ENCODE measurements at places on chromosomes 2 and 18. TPM values are rescaled to one million over a fixed set of nuclear protein-coding genes. Genes with fewer than 3 reads are reported as not detected.

Gene TOGARAM2
- total RNA-seq, result not detected

GRCh38 chr2:16194530-16194929, 254.2 kb downstream of the MYCN start:
- H3K36me3 ChIP-seq, result no peaks in the 10 kb centered on the region
- no peak for DNase-seq
- H3K27ac ChIP-seq, result no peak overlapping the region
- H3K4me1 ChIP-seq, result no peaks in the 10 kb centered on the region
- H3K4me3 ChIP-seq, result no peak overlapping the region

Gene FRZB
- 5.1 TPM for total RNA-seq

DNA sequence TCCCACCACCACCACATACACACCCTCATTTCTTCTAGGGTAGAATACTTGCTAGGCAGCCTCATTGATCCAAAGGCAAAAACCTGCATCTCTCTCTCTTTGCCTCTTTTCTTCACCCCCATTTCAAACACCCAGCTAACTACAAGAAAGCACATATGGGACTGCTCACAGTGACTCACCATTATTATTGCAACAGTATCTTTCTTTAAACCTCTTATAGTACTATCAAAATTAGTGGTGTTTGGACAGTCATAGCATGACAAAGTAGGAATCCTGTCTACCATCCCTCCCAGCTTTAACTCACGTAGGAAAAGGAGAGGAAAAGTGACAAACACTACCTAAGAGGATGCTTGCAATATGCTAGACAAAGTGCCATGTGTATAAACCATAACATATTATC, 422.5 kb upstream of the CRIM1 start:
- no peaks in the 10 kb centered on the region for H3K4me1 ChIP-seq
- H3K27me3 ChIP-seq, result no peaks in the 10 kb centered on the region

GRCh38 chr2:873027-873426, 77.6 kb upstream of the SNTG2 start:
- no peaks in the 10 kb centered on the region for H3K36me3 ChIP-seq
- no peaks in the 10 kb centered on the region for H3K4me1 ChIP-seq
- no peak overlapping the region for H3K27ac ChIP-seq
- H3K4me3 ChIP-seq, result no peak overlapping the region

Gene HOXD12
- total RNA-seq, result not detected

Gene COL4A4
- 0.76 TPM for total RNA-seq

Gene SLC5A7
- 0.21 TPM for total RNA-seq

- H3K27ac ChIP-seq, result no peak overlapping the region
- no peaks in the 10 kb centered on the region for H3K36me3 ChIP-seq
- no peaks in the 10 kb centered on the region for H3K27me3 ChIP-seq
- no peak overlapping the region for H3K4me3 ChIP-seq
- H3K4me1 ChIP-seq, result no peaks in the 10 kb centered on the region
These were observed 209.1 kb downstream of the TNS1 start for GRCh38 chr2:217793566-217794132.

Gene TUBA3D
- 30.3 TPM for total RNA-seq

Gene RND3
- total RNA-seq, result 69.4 TPM

Gene RRM2
- total RNA-seq, result not detected

DNA sequence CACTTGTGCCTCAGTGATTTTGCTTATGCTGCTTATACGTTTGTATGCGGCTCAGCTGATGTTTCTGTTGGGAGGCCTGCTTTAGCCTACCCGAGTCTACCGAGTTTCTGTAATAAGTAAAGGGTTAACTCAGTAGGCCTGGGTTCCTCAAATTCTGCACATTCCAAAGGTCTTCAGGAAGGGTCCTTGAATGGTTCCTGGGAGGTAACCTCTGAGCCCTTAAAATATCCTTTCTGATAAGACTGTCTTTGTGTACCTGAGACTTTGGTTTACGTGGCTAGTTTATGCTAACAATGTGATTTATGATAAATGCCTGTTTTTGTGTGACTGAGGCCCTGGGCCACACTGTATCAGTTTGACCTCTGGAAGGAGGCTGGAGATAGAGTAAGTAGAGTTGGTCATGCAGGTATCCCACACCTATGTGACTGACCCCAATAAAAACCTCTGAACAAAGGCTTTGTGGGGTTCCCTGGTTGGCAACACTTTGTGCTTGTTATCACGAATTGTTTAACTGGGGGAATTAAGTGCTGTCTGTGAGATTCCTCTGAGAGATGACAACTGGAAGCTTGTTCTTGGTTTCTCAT, 18.9 kb upstream of the PNPT1 start:
- H3K4me1 ChIP-seq, result no peaks in the 10 kb centered on the region
- no peak overlapping the region for H3K4me3 ChIP-seq
- H3K36me3 ChIP-seq, result no peaks in the 10 kb centered on the region
- H3K27ac ChIP-seq, result no peak overlapping the region

DNA sequence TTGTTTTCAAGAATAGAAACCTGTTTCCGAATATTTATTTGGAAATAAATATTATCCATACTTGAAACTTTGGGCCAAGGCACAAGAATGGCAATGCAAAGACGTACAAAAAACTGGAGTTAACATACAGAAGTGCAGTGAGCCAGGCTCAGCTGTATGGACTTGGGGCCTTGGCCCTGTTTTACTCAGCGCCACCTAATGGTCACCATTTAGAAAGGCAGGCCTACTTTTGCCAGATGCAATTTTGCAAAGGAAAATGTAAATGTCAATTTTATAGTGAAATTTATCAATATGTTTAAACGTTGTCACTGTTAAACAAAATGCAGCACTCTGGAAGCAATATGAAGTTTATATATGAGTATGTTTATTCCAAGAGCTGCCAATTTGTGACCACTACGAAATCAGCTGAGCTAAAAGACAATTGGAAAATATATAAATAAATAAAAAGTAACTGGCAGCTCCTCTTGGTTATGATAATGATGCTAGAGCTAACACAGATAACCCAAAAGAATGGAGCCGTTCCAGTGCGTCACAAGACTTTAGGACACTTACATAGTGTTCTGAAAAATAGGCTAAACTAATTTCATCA, 155.0 kb downstream of the ARHGAP15 start:
- no peaks in the 10 kb centered on the region for H3K4me1 ChIP-seq
- H3K4me3 ChIP-seq, result no peak overlapping the region
- DNase-seq, result no peak
- H3K27ac ChIP-seq, result no peak overlapping the region
- no peaks in the 10 kb centered on the region for H3K36me3 ChIP-seq

- H3K36me3 ChIP-seq, result no peaks in the 10 kb centered on the region
- no peak for DNase-seq
- H3K4me1 ChIP-seq, result no peaks in the 10 kb centered on the region
These were observed 113.2 kb downstream of the USP34 start for GRCh38 chr2:61357681-61358080.

Gene CFAP210
- total RNA-seq, result 0.64 TPM

DNA sequence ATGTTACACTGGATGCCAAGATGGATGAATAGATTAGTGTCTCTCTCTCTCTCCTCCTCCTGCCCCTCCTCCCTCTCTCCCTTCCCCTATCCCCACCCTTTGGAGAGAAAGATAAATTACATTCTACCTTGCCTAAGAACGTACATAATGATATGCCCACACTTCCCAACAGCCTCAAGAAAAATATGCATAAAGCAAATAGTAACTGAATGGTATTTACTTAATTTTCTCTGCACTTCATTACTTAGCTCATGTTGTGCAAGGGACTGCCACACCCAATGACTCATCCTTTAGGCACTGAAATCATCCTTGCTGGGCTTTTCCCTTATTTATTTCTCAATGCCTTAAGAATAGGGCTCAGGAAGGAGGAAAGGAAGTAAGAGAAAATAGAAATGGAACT, 137.3 kb upstream of the PID1 start:
- H3K27me3 ChIP-seq, result no peaks in the 10 kb centered on the region
- H3K4me3 ChIP-seq, result no peak overlapping the region
- DNase-seq, result peak; percentile 60
- H3K36me3 ChIP-seq, result no peaks in the 10 kb centered on the region

GRCh38 chr18:8726963-8727705, 21.8 kb downstream of the MTCL1 start:
- H3K27ac ChIP-seq, result no peak overlapping the region
- no peak overlapping the region for H3K4me3 ChIP-seq
- H3K36me3 ChIP-seq, result no peaks in the 10 kb centered on the region
- no peak for DNase-seq
- H3K4me1 ChIP-seq, result peaks cover 10% of the 10 kb centered on the region
- H3K27me3 ChIP-seq, result no peaks in the 10 kb centered on the region

- no peaks in the 10 kb centered on the region for H3K36me3 ChIP-seq
- no peak overlapping the region for H3K4me3 ChIP-seq
- H3K27me3 ChIP-seq, result no peaks in the 10 kb centered on the region
- no peak for DNase-seq
These were observed 782.5 kb upstream of the ZEB2 start for GRCh38 chr2:145302451-145302850.

- H3K36me3 ChIP-seq, result no peaks in the 10 kb centered on the region
- no peaks in the 10 kb centered on the region for H3K4me1 ChIP-seq
- no peak for DNase-seq
- no peak overlapping the region for H3K27ac ChIP-seq
- H3K4me3 ChIP-seq, result no peak overlapping the region
These were observed 59.2 kb downstream of the AAK1 start for GRCh38 chr2:69584127-69584889.

DNA sequence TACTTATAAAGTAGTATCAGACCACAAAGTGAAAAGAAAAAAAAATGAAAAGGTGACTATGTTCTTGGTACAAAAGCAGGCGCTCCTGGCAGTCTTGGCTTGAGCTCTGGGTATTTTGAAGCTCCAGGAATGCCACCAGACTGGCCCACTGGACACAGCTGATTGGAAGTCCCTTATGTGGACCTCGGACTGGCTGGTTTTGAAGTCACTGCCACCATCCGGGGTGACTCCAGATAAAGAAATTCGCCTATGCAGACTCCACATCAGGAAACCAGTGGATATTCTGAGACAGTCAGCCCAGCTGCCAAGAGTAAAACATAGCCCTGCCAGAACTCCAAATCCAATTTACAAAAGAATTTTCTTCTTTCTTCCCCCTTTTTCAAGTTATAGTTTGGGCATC, 28.0 kb downstream of the ACKR3 start:
- H3K36me3 ChIP-seq, result no peaks in the 10 kb centered on the region
- H3K4me3 ChIP-seq, result no peak overlapping the region
- no peak for DNase-seq
- H3K27me3 ChIP-seq, result no peaks in the 10 kb centered on the region
- H3K27ac ChIP-seq, result no peak overlapping the region

DNA sequence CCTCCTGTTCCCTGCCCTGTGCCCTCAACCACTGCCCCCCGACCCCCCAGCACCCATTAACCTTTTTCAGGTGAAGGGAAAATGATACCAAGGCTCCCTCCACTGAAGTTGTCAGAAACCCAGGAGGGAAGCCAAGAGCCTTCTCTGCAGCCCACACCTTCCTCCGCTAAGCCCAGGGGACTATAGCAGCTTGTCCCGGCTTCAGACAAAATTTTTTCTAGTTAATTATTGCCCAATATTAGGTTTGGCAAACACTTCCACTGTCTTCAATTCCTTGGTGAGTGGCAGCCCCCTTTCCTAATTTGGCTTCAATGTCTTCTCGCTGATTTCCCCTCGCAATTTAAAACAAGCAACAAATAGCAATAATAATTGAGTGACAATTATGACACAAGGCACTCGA, 23.9 kb downstream of the RFX8 start:
- H3K4me1 ChIP-seq, result no peaks in the 10 kb centered on the region
- H3K4me3 ChIP-seq, result no peak overlapping the region
- H3K27me3 ChIP-seq, result no peaks in the 10 kb centered on the region
- no peak overlapping the region for H3K27ac ChIP-seq

GRCh38 chr2:190446193-190446592, 38.0 kb downstream of the MFSD6 start:
- no peaks in the 10 kb centered on the region for H3K4me1 ChIP-seq
- no peaks in the 10 kb centered on the region for H3K36me3 ChIP-seq
- DNase-seq, result no peak
- H3K4me3 ChIP-seq, result no peak overlapping the region
- H3K27me3 ChIP-seq, result no peaks in the 10 kb centered on the region

DNA sequence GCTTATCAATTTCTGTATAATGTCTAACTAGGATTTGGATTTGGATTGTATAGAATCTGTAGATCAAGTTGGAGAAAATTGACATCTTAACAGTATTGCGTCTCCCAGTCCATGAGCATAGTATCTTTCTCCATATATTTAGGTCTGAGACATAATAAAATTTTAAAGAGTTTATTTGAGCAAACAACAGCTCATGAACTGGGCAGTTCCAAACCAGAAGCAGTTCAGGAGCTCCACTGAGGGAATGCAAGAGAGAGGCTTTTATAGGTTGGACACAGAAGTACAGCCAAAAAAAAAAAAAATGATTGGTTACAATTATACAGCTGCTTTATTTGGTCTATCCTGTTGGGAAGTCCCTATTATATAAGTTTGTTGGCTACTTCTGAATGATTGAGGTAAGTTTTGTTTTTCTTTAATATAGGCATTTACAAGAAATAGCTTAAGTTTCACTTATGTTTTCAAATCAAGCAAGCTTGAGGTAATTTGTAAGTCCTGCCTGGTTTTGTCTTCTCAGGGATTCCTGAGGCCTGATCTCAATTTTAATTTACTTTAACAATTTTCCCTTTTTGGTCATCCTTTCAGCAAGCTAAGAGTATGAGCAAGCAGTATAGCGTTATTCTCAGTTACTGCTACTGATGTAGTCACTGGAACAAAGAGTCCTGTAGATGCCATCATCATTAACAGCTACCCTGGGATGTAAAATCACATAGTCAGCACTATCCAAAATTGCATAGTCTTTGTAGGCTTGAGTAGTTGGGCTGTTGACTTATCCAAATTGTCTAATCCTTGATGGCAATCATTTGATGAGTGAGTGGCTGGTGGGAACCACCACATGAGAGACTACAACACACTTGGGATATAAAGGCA, 27.5 kb upstream of the RUFY4 start:
- no peak overlapping the region for H3K4me3 ChIP-seq
- H3K27ac ChIP-seq, result no peak overlapping the region
- no peak for DNase-seq
- H3K4me1 ChIP-seq, result no peaks in the 10 kb centered on the region

DNA sequence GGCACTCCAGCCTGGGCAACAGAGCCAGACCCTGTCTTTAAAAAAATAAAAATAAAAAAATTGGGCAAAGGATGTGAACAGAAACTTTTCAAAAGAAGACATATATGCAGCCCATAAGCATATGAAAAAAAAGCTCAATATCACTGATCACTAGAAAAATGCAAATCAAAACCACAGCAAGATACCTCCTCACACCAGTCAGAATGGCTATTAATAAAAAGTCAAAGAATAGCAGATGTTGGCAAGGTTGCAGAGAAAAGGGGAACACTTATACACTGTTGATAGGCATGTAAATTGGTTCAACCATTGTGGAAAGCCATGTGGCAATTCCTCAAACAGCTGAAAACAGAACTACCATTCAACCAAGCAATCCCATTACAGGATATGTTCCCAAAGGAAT, 204.1 kb upstream of the SRD5A2 start:
- H3K4me1 ChIP-seq, result no peaks in the 10 kb centered on the region
- DNase-seq, result no peak
- H3K27me3 ChIP-seq, result no peaks in the 10 kb centered on the region
- no peak overlapping the region for H3K4me3 ChIP-seq

Gene MAP3K19
- total RNA-seq, result 2.1 TPM

DNA sequence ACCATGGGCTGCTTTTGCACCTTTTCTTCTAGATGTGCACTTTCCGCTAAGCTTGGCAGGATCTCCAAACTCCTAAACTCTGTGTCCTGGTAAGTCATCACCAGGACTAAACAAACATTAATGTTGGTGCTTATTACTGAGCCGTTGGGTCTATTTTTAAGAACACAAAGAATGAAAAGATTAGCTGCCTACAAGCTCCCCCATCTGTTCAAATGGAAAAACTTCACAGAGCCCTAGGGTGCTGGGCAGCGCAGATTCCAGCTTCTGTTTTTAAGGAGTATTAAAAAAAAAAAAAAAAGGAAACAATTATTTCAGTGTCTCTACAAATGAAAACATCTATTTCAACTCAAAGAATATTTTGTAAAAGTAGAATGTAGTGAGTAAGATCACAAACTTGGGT, 97.8 kb upstream of the AQP4 start:
- H3K4me1 ChIP-seq, result no peaks in the 10 kb centered on the region
- H3K4me3 ChIP-seq, result no peak overlapping the region
- no peak for DNase-seq
- no peak overlapping the region for H3K27ac ChIP-seq

Data from uterus (tissue), 4 donors.